MM.1S (cell line): ENCODE measurements at places on chromosomes 12 and 14.
A peak's percentile ranks its signal among the peaks of the same experiment; 100 is the strongest.

- no peak for DNase-seq
Measured at GRCh38 chr12:59627582-59627981, 31.8 kb downstream of the SLC16A7 start.

DNA sequence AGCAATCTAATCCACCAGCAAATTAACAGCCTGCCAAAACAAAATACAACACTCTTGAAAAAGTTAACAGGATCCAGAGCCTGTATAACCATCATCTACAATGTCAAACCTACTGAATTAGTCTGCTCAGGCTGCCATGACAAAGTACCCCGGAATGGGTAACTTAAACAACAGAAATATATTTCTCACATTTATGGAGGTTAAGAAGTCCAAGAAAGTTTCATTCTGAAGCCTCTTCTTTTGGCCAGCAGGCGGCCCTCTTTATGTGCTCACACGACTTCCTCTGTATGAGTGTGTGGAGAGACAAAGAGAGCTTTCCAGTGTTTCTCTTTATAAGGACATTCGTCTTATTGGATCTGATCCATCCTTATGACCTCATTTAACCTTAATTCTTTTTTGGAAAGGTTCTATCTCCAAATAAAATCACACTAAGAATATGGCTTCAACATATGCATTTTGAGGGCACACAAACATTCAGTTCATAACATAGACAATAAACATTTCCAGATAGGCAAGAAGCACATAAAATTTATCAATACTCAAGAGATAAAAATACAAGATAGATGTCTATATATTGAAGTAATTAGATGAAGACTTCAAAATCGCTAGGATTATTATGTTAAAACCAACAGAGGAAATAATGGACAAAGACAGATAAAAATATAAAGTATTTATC, 5.9 kb upstream of the RERG start:
- DNase-seq = peak; percentile 18

DNA sequence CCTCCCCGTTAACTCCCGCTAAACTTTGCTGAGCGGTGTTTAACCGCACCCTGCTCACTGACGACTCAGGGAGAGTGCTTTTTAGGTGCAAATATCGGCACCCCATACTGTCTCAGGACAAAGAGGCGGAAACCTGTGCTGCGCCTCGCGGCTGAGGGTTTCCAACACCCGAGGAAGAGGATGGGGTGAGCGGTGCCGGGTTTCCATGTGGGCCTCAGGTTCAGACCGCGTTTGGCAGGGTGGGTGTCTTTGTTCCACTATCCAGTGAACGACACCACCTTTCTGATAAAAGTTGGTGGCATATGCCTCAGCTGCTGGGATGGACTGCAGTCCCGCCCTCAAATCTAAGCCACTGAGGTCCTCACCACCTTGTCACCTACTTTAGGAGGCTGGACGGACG, 3.0 kb downstream of the RFLNA start:
- no peak for DNase-seq

DNA sequence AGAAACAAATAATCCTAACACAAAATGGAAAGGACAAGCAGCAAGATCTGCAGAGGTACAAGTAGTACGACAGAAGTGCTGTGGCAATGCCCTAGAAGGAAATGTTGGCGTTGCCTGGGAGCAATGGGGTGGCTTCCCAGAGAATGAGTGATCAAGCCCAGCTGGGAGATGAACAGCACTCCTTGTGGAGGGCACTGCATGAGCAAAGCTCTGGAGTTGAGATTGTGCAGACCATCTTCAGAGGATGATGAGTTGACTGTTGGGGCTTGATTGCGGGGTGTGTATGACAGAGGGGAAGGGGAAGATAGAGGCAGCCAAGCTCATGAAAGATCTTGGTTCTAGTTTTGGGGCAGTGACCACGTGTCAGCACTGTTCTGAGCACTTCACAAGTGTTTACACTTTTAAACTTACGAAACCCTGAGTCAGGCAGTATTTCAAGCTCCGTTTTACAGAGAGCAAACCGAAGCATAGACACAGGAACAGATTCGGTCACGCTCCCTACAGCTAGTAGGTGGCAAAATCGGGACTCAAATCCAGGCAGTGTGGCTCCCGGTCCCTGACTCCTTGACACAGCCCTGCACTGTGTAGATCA, 127.2 kb upstream of the LHX5 start:
- no peak for DNase-seq

- no peak for DNase-seq
Measured at GRCh38 chr12:126347421-126347820, 1282.2 kb downstream of the AACS start.

- no peak for DNase-seq
Measured at GRCh38 chr12:115093261-115093660, 409.3 kb upstream of the TBX3 start.

- no peak for DNase-seq
Measured at GRCh38 chr14:104438166-104438887, 141.2 kb upstream of the C14orf180 start.

DNA sequence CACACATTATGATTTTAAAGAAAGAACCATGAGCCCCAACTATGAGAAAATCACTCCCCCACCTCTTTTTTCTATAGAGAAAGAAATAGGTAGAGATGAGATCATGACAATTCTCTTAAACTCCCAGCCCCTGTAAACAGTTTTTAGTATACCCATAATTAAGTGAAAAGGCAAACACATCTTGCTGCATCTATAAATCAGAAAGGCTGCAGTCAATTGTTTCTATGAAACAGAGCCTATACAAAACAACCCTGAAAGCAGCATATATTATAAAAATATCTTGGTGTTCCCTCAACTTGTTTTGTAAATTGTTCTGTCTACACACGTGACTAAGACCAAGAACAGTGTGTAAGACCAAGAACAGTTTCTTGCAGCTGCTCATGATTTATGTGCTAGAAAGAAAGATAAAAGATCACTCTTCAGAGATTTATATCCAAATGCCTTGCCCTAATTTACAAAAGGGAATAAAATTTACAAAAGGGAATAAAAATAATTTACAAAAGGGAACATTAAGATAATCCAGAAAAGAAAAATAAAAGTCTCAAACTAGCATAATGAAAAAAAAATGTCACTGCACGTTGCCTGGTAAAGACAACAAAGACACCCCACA, 4.8 kb downstream of the KITLG start:
- no peak for DNase-seq

- no peak for DNase-seq
Measured at GRCh38 chr12:122021193-122021821, 377 bp upstream of the BCL7A start.

GRCh38 chr14:51368721-51369163, 128.7 kb downstream of the TMX1 start:
- no peak for DNase-seq

DNA sequence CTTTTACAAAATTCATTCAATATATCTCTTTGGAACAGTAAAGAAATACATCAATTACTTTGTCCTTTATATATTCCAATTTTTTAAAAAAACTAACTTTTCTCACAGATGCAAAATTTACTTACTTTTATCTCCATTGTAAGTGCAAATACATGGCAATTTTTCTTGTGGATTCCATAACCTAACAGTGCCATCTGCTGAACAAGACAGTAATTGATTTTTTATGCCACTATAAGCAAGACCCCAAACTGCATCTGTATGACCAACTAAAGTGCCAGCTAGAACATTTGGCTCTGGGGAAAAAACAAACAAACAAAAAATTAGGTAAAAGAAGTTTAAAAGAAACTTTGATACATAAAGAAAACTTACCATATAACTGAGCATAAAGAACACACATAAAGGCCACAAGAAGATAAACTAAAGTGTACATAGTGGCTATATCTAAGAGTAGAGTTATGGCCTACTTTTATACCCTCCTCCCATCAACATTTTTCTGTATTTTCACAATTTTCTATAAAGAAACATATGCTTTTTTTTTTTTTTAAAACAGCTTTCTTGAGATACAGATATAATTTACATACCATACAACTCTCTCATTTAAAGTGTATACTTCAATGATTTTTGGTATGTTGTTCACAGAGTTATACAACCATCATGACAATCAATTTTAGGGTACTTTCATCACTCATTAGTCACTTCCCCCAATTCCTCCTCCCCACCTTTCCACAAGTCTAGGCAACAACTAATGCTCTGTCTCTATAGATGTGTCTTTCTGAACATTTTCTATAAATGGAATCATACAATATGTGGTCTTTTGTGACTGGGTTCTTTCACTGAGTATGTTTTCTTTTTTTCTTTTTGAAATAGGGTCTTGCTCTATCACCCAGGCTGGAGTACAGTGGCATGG, 32.6 kb downstream of the COCH start:
- DNase-seq = no peak

DNA sequence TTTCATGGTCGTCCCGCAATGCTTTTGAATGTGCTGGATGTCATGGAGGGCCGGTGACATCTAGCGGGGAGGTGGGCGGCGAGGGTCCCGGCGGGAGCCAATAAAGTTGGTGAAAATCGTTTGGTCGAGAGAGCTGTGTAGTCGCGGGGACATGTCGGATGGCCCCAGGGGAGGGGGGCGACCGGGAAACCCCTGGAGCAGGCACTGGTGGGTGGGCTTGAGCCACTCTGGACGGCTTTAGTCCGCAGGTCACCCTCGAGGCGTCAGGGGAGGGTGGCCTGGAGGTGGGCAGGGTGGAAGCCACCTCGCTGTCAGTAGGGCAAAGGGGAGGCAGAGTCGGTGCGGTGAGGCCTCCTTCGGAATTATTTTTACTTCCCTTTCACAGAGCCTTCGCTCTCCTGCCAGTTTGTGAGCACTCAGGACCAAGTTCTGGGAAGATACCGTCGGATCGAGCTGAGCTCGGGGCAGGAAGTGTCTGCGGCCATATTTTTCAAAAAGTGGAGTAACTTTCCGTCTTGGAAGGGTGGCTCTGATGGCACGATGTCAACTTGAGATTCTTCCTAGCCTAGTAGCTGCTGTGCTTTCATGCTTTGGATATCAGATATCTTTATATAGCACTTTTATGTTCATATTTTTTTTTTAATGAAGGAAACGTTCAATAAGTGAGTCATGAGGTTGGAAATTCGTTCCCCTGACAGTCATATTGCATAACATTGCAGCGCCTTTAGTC, 28.2 kb downstream of the WBP11 start:
- no peak for DNase-seq

GRCh38 chr12:6532927-6533652, 1.2 kb upstream of the GAPDH start:
- peak; percentile 60 for DNase-seq

DNA sequence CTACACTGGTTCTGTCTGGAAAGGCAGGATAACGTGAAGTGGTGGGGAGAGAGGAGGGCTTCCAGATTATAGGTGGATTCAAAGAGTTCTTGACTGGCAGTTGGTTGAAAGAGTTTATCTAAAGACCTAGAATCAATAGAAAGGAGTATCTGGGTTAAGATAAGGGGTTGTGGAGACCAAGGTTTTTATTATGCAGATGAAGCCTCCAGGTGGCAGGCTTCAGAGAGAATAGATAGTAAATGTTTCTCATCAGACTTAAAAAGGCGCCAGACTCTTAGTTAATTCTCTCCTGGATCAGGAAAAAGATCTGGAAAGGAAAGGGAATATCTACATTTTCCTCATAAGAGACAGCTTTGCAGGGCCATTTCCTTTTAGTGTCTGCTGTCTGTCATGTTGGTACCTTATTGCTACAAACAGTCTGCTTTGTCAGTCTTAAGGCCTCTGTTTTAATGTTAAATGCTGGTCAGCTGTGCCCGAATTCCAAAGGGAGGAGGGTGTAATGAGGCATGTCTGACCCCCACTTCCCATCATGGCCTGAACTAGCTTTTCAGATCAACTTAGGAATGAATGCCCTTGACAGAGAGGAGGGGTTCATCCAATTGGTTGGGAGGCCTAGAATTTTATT, 401.3 kb downstream of the FUT8 start:
- DNase-seq = no peak

DNA sequence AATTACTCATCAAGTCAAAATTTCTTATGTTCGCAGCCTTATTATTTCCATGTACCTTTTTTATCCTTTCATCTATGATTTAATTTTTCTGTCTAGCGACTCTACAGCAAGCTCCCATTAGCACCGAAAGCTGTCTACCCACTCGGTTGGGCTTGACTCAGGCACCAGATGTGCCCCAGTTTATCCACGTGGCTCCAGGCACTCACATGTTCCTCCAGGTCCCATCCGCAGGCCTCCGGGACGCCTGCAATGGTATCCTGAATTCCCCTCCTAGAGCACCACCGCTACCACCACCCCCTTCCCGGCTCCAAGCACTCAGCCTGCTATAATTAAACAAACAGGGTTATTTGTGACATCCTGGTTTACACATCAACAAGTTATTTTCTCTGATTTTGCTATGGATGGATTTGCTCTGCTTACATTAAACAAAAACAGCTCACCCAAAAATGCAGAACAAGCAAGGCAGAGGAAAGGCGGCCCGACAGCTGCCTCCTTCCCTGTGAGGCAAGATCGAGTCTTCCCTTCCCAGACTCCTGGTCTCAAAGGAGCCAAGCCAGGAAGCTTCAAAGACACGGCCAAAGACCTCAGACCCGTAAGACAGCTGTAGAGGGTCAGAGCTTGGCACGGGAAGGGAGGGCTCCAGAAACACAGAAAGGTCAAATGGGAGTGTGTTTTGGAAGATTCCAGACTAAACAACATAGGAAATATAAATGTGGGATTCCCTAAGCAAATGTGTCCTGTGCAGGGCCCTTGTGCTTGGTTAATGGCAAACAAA, 253.8 kb downstream of the TTC8 start:
- no peak for DNase-seq

DNA sequence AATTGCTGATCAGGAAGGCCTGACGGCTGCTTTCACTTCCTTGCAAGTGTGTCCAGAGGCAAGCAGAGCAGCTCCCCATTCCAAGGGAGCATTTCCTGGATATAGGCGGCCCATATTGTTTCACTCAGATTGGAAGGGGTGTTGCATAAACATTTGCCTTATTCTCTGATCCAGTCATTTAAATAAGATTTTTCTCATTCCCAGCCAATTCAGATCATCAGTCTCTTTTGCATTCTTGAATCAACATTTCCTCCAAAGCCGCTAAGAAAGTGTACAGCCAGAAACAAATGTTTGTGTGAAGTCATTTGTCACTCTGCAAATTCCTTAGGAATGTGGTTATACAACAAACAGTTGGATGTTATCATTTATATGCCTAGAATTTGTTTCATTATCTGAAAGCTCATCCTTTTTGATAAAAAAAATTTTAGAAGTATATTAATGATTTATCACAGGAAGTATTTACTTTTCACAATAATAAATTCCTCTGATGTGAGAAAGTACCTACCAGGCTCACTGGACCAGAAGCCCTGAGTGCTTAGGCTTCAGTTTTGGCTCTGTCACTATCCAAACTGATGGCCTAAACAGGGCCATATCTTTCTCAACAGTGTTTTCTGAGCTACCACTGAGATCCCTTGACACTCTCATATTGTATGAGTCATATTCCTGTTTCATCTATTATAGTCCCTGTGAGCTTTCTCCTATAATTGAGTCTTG, 379.6 kb downstream of the CCDC91 start:
- DNase-seq = no peak

GRCh38 chr12:28742791-28743190, 406.3 kb upstream of the FAR2 start:
- no peak for DNase-seq

DNA sequence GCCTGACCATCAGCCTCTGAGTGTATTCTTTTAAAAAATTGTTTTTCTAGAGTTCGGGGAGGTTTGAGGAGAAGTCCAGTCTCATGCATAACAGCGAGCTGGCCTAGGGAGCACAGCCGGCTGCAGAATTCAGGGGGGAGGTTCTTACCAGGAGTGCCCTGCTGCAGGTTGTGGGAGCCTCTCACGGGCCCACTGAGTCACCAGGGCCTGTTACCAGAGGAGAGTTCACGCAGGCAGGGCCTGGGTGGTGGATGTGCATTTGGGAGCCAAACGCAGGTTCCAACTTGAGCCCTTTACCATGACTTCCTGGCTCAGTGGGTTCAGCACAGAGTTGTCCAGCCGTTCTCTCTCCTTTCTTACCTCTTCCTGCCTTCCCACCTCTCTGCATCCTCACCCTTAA, 14.4 kb downstream of the CD9 start:
- no peak for DNase-seq

- DNase-seq = no peak
Measured at GRCh38 chr12:100156731-100157426, 14.2 kb upstream of the BLTP3B start.
